Urinary bladder (tissue), 4 donors: ENCODE measurements at places on chromosomes 2 and 18.
A peak's percentile ranks its signal among the peaks of the same experiment; 100 is the strongest.

GRCh38 chr2:189485146-189485545 is 43.9 kb downstream of the WDR75 start:
- DNase-seq, result no peak

GRCh38 chr18:44065206-44065605 is 615.5 kb upstream of the SETBP1 start:
- DNase-seq, result no peak

DNA sequence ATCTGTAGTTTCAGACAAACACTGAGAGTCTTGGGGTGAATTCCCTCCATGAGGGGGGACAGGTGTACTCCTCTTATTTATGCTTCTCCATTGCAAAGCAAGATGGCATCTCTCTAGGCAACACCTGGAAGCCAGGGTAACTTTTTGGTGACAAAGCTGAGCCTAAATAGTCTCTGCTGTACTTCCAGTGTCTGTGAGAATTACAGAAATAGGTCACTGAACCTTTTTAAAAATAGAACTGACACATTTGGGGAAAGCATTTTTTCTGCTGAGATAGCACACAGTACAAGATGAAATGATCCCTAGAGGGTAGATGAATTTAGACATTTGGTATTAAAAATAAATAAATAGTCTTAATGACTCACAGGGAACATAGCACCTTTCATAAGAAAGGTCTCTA is 71.7 kb upstream of the SP3 start:
- no peak for DNase-seq

- DNase-seq, result peak; percentile 76
These were observed 226.0 kb downstream of the FAM210A start for GRCh38 chr18:13500227-13500865.

DNA sequence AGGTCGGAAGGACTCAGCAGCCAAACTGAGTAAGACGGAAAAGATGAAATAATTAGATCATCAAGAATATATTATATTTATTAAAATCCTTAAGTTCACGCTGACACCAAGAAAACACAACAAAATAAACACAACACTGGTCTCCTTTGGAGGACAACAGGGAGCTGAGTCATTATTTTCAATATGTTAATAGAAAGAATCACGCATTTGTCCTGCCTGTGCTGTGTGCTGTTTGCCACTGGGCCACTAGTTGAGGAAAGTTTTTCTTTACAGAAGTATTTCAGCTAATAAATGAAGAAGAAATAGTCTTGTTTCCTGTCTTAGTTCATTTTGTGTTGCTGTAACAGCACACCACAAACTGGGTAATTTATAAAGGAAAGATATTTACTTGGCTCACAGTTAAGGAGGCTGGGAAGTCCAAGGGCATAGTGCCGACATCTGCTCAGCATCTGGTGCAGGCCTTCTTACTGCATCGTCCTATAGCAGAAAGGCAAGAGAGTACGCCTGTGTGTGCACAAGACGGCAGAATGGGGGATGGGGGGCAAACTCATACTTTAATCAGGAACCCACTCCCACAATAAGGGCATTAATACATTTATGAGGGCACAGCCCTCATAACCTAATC is 88.0 kb downstream of the TCF7L1 start:
- DNase-seq, result no peak

DNA sequence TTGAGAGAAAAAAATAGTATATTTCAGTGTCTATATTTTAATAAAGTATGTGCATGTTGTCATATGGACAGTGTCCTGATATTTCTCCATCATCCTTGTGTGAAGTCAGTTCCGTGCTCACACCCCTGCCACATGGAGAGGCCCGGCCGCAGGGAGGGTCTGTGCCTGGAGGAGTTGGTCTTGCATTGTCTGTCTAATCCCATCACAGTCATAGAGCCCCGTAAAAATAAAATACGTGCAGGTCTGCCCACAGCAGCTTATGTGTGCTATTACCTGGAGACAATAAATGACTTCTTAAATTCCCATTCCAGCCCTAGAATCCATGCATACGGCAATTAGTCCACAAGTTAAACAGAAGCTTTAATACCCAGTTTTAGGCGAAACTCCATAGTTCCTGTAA is 20.1 kb downstream of the MAPRE2 start:
- DNase-seq, result no peak

- DNase-seq, result no peak
These were observed 206.4 kb downstream of the NBAS start for GRCh38 chr2:15354596-15355366.

- no peak for DNase-seq
These were observed 209.3 kb downstream of the AKAIN1 start for GRCh38 chr18:4987452-4988405.

DNA sequence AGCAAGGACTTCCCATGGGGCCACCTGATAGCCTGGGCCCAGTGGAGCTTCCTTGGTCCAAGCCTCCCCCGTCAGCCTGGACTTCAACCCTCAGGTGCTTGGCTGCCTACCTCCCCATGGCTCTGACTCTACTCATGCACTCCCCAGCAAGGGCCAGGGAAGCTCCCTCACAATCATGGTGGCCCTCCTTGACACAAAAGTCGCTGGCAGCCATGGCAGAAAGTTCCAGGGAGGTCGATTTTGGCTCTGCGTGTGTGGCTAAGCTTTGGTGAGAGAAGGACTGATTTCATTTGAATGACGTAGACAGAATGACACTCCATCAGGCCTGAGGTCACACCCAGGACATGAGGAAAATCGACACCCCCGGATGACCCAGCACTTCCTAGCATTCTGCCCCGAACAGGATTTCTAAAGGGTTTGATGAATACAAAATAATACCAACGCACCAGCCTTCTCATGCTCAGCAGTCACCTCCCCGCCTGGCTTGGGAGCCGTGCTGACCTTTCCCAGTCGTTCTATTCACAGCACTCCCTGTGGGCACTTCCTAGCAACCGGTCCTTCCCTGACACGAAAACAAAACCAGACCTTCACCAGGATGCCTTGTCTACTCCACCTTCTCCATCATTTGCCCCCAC is 52.7 kb downstream of the LBH start:
- no peak for DNase-seq

DNA sequence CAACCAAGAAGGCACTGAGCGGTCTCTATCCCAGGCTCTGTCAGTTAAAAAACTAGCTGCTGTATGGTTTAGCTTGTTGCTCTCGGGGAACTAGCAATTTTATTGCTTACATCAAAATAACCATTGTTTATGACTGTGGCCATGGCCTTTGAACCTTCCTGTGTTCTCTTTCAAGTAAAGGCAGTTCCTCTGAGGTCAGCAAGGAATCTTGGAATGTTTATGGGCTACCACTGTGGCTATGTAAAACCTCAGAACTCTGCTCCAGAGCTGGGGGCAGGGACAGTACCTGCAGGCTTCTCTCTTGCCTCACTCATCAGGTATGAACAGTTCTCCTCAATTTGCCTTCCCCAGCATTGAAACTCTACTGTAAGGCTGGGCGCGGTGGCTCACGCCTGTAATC is 416.0 kb upstream of the NETO1 start:
- DNase-seq, result no peak

- DNase-seq, result no peak
These were observed 110.4 kb upstream of the GULP1 start for GRCh38 chr2:188181067-188181838.

- no peak for DNase-seq
These were observed 5.0 kb upstream of the TGIF1 start for GRCh38 chr18:3444954-3445353.

DNA sequence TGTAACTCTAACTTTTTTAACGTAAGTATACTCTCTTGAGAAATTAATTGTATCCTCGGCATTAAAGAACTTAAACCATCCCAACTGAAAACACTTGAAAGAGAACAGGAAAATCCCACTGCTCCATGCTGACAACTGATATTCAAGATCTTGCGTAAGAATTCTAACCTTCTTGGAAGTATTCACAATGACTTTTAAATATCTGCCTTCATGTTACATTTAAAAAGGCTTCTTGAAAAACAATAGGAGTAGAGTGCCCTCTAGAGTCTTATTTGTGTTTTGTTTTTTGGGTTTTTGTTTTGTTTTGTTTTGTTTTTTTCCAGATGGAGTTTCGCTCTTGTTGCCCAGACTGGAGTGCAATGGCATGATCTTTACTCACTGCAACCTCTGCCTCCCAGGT is 65.4 kb upstream of the DNAJC10 start:
- peak; percentile 3 for DNase-seq

- DNase-seq, result no peak
These were observed 2.4 kb downstream of the DNAJB2 start for GRCh38 chr2:219281588-219281987.

DNA sequence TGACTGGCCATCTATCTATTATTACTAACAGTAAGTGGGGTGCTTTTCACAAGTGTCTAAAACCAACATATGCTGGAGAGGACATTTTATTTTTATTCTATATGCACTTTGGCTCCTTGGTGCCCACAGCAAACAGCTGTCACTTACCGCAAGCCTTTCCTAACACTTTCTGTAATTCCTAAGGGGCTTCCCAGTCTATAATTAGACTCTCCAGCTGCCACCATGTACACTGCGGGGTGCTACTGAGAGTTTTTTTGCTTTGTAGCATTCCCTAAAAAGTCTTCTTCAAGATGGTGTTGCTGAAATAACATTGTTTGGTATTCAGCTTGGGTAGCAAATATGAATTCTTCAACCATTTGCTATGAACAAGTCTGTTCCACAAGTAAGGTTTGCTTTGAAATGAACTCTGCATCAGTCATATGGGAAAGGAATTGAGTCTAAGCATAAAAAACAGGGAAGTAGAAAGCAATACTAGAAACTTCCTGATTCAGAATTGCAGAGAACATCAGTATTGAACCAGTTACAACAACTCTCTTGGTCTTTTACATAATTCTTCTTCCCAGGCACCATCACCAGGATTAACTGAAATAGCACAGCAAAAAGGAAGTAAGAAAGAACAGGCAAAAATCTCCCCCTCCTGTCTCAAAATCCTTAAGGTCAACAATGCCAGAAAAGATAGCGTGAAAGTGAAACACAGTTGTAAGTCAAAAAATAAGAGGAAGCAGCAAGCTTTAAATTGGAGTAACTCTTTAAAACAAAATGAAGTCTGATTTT is 28.6 kb downstream of the EPB41L3 start:
- no peak for DNase-seq

- no peak for DNase-seq
These were observed 10.7 kb downstream of the ARHGAP15 start for GRCh38 chr2:143139835-143140393.

- DNase-seq, result no peak
These were observed 130.2 kb downstream of the SLC4A10 start for GRCh38 chr2:161754379-161754778.

GRCh38 chr2:225100856-225101294 is 58.6 kb upstream of the DOCK10 start:
- DNase-seq, result no peak

DNA sequence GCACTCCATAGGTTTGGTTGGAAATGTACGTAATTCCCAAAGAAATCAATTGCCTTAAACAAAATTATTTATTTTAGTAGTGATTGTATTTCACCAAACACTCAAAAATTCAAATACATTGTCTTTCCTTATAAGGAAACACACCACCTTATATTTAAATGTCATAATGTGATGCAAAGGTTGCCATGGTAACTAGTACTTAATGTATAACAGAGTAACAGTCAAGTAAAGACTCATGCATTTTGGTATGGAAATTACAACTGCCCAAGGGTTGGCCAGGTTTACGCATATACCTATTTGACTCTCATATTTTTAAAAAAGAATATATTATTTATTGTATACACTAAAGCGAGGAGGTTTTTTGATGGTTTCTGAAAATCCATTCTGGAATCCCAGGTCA is 231.2 kb downstream of the TCF4 start:
- no peak for DNase-seq

DNA sequence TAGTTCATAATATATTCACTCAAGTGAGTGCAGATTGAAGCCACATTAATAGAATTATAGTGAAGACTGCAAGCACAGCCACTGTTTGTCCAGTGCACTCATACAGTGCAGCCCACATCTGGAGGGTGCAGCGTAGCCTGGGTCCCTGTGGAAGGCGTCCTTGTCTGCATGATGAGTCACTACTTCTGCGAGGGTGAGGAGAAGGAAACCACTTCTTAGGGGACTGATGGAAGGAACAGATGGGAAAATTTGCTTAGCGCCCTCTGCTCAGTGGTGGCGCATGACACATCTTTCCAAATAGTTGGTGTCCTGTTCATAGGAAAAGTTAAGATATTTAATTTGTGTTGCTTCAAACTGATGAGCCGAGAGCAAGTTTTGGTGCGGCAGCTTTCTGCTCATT is 330.4 kb upstream of the SMIM21 start:
- DNase-seq, result no peak

DNA sequence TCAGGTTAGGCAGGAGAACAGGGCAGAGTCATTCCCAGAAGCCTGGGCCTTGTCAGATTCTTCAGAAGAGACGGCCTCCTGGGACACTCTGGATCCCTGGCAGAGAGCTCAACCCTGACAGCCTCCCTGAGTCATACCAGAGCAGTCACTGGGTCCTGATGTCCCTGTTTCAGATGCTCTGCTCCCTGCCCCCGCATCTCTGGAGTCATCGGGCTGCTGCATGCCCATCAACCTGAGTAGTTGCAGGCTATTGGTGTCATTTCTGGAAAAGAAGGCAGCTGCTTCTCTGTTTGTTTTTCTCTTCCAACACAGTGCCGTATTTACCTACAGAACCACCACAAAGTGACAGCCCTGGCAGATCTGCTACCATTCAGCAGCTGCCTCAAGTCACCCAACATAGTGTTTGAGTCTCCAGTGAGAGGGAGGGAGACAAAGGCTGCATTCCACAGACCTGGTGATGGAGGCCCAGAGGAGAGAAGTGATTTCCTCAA is 145.1 kb downstream of the B3GNT2 start:
- DNase-seq, result no peak

DNA sequence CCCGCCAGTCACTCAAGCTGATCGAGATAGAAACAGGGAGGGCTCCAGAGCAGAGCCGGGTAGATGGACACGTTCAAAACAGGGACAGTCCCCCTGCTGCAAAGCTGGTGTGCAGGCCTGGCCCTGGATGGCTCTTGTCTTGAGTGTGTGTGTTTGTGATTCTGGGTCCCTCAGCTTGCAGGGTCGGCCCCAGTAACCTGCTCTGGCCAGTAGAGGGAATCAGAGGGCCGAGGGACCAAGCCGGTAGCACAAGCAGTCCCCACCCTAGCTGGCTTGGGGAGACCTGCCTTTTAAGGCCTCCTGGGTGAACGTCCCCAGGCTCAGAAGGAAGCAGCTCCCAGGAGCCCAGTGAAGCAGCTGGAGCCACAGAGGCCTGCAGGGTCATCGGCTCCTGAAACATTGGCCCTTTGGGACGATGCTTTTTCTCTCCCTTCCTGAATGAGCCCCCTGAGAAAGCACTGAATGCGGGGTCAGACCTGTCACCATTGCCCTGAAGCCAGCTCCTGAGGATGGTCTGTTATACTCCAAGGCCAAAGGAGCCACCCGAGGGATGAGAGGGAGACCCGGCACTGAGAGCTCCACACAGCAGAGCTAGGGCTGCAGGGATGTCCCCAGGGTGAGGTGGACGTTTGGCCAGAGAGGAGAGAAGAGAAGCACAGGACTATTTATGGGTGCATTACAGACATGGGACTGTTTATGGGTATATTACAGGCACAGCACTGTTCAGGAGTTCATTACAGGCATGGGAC is 15.4 kb upstream of the MLPH start:
- no peak for DNase-seq

GRCh38 chr2:218733171-218734021 is 22.8 kb downstream of the TTLL4 start:
- DNase-seq, result no peak

- DNase-seq, result no peak
These were observed 54.5 kb downstream of the LONRF2 start for GRCh38 chr2:100267751-100268150.
